Stimulated activated CD8-positive, alpha-beta memory T cell treated with anti-CD3 and anti-CD28 coated beads, Interleukin-12 subunit alpha, Interleukin-12 subunit beta, amount 100 ng/mL, for 4 hours (primary cell): ENCODE measurements at places on chromosomes 16 and 17.
A peak's percentile ranks its signal among the peaks of the same experiment; 100 is the strongest.

DNA sequence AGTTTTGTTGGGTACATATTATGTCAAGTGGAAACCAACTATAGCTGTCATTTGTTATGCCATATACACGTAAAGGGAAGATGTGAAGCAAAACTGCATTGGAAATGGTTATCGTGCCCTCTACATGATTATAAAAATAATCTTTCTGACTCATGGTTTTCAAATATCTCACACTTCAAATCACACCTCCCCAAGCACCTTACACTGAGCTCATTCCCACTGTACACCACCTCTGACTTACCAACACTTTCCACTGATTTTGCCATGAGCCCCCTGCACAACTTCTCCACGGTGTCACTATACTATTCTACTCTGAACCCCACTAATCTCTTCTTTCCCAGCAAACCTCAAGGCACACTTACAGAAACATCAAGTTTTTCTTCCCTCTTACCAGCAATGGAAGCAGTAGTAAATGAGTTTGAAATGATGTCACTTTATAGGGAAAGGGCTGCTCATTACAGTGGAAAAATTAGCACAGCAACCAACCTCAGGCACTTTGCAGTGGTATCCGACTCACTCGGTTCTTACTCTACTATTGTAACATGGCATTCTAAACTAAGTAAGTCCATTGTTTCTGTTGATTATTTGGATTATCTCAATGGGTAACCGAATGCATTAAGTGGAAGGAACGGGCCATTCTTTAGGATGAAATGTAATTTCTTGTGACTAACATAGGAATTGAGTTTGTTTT is 18.7 kb downstream of the ZNF821 start:
- DNase-seq = no peak

- no peak for DNase-seq
Observed at GRCh38 chr16:10824111-10824893, 5.7 kb upstream of the TVP23A start.

GRCh38 chr16:67538666-67539101 is 10.1 kb downstream of the RIPOR1 start:
- DNase-seq = no peak

GRCh38 chr16:11152677-11153331 is 103.2 kb downstream of the SOCS1 start:
- DNase-seq = no peak

- peak; percentile 31 for DNase-seq
Observed at GRCh38 chr17:74280093-74280513, 6.1 kb downstream of the DNAI2 start.

GRCh38 chr16:74699666-74700065 is 996 bp downstream of the MLKL start:
- DNase-seq = no peak

DNA sequence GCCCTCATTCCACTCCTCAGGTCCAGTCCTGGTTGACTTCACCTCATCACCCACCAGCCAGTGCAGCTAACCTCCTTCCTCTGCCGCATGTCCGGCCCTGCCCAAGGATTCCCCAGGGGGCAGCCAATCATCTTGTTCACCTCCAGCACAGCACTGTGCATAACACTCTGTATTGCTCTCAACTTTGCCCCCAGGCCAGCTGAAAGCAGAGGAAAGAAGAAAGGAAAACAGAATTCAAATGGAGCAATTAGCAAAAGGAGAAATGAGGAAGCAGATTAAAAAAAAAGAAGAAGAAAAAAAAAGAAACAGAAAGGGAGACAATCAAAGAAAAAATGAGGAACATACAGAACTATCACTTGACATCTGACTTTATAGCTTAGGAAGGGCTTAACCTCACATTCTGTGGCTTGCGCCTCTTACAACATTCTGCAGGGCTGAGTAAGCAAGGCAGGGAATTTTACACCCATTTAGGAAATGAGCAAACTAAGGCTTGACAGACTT is 26.1 kb downstream of the GAS7 start:
- DNase-seq = no peak

DNA sequence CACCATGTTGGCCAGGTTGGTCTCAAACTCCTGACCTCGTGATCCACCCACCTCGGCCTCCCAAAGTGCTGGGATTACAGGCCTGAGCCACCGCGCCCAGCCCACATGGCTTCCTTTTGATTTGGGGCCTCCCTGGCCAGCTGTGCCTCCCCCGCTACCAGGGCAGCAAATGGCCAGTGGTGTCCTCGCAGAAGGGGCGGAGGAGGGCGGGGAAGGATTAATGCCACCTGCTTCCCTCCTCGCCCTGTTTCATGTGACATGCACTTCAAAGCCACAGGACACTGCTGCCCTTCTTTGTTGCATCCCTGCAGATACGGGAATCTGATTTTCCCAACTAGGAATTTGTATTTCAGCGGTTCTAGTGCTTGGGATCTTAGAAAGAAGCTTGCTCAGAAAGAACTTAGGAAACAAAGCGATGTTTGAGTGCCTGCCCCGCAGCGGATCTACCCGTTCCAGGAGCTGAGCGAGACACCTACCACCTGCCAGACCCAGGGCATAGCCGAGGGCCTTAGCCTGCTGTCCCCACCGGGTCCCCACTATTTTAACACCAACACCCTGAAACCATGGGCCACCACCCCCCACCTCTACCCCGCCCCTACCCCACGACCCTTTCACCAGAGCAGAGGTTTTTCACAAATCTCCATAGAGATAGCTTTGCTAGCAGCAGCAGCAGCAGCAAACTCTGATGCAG is 37.7 kb upstream of the CCDC182 start:
- no peak for DNase-seq

DNA sequence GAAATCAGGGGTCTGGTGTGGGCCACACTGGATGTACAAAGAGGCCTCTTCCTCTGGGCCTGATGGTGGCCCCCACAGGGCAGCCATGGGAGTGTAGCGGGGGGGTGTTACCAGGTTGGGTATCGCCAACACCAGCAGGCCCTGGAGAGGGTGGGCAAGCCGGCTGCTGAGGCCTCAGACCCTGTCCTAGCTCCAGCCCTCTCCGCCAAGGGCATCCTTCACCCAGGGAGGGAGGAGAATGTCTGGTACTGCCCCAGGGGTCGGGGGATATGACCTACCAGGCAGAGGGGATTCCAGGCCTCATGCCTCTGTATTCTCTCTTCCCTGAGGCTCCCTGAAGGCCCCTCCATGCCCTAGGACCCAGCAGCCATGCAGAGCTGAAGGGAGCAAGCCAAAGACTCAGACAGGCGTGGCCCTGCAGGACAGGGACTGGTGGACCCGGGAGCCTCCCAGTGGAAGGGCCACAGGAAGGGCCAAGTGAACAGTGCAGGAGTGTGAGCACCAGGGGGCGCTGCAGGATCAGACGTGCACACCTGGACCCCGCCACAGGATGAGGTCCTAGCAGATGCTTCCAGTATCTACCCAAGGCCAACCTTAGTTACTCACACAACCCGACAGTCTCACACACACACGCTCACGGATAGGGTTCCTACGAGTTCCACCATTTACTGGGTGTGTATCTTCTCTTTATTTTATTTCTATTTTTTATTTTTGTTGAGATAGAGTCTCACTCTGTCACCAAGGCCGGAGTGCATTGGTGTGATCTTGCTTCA is 10.9 kb upstream of the CES4A start:
- peak; percentile 71 for DNase-seq

DNA sequence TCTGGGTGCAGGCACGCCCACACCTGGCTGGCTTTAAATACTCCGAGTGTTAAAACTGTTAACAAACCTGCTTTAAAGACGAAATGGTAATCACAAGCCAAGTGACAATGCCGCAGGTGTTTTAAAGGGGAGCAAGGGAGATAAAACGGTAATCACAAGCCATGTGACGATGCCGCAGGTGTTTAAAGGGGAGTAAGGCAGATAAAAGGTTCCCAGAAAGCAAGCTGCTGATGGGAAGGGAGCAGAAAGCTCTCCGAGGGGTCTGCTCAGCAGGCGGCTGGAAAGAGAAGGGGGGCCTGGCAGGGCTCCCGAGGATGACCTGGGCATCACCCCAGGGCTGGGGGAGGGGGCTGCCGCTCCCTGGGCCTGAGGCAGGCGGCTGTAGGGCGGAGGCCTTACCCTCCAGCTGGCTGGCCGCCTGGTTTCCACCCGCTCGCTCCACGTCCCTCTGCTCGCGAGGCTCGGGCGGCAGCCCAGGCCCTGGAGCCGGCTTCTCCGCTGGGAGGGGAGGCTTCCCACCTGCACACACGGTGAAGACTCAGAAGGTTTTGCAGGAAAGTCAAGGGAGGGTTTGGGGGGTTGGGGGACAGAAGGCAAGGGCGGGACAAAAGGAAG is 12.1 kb downstream of the NDUFAF8 start:
- no peak for DNase-seq

GRCh38 chr17:41544491-41544892 is 16.4 kb upstream of the KRT19 start:
- no peak for DNase-seq

DNA sequence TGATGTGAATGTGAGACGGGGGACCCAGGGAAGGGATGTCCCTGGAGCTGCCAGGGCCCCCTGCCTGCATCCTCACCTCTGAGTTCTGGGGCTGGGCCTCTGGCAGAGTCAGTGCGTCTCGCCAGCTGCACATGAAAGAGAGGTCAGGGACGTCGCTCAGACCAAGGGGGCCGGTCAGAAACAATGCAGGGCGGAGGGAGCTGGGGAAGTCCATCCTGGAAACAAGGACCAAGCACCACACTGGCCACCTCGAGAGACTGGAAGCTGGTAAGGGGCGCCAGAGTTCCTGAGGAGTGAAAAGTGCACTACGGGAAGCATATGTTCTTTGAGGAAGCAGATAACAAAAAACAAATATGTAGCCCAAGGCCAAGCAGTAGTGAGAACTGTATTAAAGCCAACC is 2.1 kb downstream of the TAF1C start:
- no peak for DNase-seq

- DNase-seq = no peak
Observed at GRCh38 chr16:78048319-78048718, 26.0 kb downstream of the CLEC3A start.

DNA sequence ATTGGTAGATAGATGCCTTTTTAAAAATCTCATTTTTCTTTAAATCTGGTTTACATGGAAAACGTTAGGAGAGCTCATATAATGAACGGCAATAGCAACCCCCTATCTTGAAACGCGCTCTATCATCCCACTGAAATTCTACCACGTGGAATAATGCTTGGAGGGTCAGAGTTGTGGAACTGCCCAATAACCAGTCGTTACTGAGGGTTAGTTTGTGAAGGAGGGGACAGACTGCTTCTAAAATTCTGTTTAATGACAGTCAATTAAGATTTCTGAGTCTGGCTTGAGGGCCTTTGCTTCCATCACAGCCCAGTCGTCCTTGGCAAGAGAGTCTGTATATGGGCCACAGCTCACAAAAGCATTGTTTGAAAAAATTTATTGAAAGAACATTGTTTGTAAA is 482 bp downstream of the IRF8 start:
- DNase-seq = no peak

- no peak for DNase-seq
Observed at GRCh38 chr17:1566505-1567199, 4.1 kb upstream of the PITPNA start.

DNA sequence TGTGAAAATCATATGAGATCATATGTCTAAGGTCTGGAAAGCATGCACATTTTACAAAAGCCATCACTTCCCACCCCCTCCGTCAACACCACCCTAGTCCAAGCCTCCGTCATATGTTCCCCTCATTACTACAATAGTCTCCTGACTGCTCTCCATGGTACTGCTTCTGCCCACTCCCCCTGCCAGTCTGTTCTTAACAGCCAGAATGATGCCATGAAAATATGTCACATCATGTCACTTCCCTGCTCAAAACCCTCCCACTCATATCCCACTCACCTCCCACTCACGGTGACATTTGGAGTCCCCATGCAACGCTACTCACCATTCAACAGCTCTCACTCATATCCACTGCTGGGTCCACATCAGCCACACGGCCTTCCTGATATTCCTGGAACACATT is 432.3 kb downstream of the XYLT1 start:
- no peak for DNase-seq

DNA sequence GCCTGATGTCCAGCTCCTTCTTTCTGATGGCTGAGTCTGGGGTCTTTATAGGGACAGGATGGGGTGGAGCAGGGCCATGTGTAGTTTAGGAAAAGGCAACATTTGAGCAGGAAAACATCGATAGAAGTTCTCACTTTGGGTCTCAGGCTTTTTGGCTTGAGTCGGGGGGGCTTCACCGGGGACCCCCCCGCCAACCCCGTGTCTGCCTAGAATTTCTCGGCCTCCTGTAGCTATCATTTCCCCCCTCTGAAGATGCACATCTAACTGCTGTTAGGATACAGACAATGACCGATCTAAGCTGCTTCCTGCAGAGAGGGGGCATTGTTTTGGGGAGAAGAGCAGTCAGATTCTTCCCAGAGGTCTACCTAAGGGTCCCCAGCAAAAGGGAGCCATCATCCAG is 16.7 kb upstream of the ZNHIT3 start:
- DNase-seq = no peak

DNA sequence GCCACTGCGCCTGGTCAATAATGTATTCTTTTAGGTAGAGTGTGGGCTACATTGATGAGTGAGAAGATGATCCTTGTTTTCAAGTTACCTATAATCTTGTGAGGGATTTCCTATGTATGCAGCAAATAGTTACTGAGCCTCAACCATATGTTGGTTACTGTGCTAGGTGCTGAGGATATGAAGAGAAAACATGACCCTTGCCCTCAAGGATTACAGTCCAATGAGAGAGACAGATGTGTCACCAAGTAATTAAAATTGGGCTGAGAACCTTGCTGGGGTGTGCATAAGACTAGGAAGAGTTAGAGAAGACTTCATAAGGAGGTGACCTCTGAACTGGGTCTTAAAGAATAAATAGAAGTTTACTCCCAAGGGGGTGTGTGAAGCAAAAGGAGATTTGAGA is 7.4 kb downstream of the POLR2A start:
- no peak for DNase-seq

- DNase-seq = no peak
Observed at GRCh38 chr17:40372031-40372430, 7.5 kb upstream of the GJD3 start.

GRCh38 chr16:48556913-48557351 is 53.0 kb downstream of the N4BP1 start:
- no peak for DNase-seq

- DNase-seq = peak; percentile 95
Observed at GRCh38 chr17:18225121-18225641, at the start of gene LLGL1. LLGL1 (plus strand) TSS chr17:18225635; CDS start chr17:18225683, 48 bp downstream.

GRCh38 chr16:4386451-4386805 is 14.8 kb downstream of the VASN start:
- DNase-seq = no peak

DNA sequence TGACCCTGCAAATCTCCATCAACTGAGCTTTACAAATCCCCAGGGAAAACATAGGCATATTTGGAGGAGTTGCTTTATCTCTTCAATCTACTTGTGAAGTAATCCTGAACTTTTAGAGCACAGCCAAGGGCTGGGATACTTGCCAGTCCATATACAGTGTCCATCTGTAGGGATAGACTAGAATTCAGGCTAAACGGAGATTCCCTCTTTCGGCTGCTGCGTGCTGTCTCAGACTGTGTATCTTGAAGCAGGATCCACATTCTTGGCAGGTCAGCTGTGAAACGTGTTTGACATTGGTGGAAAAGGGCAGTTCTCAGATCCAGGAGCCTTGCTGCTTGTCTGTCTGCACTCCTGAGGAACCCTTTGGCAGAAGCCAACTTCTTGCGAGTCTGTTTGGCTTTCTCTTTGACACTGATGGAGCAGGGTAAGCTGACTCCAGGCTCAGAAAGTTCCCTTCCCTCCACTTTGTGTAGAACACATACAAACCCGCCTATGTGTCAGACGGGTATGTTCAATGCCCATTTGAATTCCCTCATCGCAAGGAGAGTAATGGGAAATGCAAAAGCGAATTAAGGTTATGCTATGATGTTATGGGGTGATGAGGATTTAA is 221.8 kb downstream of the MAP2K4 start:
- no peak for DNase-seq

- DNase-seq = no peak
Observed at GRCh38 chr17:8904686-8905085, 37.2 kb upstream of the PIK3R6 start.
